Bronchial epithelial cell (primary cell): ENCODE measurements at places on chromosomes 7 and 10.

GRCh38 chr7:155284496-155285274 lies 13.0 kb upstream of the INSIG1 start:
- no peak for DNase-seq

- no peak for DNase-seq
Measured at GRCh38 chr7:22992874-22993840, 20.8 kb downstream of the HYCC1 start.

DNA sequence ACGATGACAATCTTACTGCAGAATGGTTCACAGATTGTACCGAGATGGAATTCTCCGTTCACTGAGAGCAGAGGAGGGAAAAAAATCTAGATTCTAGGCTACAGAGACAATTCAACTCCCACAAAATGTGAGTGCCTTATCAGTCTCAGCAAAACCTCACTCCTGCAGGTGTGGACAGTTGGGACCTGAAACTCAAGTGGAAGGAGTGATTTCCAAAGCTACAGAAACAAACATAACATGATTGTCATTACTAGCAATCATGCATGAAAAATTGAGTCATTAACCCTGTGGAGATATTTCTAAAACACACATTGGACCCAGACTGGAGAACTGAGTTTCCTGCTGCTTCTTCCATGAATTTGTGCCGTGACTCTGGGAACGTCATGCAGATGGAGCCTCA lies 70.3 kb downstream of the CALML3 start:
- peak; percentile 61 for DNase-seq

DNA sequence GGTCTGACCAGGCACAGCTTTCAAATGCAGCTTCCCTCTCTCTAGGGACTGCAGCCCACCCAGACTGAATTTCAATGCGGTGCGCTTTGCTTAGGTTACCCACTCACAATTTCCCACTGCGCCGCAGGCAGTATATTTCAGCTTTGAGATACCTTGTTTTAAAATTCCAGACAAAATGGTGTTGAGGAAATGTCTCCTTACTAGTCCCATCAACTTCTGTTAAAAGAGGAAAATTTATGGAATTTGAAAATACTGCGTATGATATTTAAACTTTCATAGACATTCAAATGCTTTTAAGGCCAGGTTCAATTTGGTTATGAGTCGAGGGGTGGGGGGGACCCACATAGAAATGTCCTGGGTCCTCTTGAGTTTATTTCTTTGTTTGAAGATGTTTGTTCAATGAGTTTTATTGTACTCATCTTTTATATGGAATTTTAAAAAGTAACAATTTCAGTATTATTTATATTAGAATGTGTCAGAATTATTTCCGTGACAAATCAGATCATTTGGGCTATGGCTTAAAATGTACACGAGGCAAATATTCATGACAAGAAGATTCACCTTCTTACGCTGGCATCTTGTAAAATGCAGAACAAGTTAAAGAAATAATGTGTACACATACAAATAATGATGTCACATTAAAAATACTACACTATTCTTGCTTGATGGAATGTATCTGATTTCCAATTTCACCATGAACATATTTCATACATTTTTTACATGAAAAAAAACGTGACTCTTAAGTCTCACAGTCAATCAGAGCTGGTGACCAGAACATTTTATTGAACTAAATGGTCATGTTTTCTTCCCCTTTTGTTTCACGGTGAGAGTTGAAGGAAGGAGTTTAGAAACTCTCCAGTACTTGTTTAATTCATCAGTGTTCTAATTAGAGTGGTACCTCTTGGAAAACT lies 1.3 kb downstream of the IKZF1 start:
- no peak for DNase-seq

GRCh38 chr10:116147147-116147905 lies 125.7 kb downstream of the GFRA1 start:
- DNase-seq: no peak

DNA sequence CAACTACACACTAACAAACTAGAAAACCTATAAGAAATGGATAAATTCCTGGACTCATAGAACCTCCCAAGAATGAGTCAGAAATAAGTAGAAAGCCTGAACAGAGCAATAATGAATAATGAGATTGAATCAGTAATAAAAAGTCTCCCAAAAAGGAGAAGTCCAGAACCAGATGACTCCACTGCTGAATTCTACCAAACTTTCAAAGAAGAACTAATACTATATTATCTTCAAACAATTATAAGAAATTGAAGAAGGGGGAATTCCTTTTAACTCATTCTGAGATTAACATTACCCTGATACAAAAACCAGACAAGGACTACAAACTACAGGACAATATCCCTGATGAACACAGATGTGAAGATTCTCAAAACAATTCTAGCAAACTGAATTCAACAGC lies 47.8 kb upstream of the CDK6 start:
- no peak for DNase-seq

GRCh38 chr10:114879541-114880158 lies 58.1 kb downstream of the FHIP2A start:
- DNase-seq: peak; percentile 26

DNA sequence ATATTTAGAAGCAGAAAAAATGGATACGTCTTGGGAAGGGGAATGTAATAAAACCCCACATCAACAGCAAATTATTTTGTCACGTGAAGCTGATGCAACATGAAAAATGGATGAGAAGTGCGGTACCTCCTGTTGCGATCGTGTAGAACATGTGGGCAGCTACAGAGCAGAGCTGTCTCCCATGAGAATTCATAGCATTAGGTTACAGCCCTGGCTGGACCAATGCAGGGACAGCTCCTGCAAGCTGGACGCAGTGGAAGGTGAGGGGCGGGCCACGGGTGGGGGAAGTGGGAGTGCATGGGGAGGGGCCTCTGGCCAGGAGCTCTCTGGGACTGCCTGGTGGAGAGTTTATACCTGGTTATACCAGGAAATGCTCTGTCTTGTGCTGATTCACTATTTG lies 120.3 kb downstream of the GATA3 start:
- no peak for DNase-seq

- no peak for DNase-seq
Measured at GRCh38 chr10:17703706-17704105, 48.3 kb upstream of the TMEM236 start.

DNA sequence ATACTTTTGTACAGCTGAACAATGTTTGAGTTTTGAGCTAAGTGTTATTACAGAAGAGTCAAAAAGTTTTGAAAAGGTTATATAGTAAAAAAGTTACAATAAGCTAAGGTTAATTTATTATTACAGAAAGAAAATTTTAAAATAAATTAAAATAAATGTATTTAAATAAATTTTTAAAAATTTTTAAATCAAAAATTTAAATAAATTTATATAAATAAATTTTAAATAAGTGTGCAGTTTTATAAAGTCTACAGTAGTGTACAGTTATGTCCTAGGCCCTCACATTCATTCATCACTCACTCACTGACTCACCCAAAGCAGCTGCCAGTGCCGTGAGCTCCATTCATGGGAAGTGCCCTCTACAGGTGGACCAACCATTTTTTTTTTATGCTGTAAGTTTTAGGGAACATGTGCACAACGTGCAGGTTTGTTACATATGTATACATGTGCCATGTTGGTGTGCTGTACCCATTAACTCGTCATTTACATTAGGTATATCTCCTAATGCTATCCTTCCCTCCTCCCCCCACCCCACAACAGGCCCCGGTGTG lies 462.9 kb upstream of the ZMIZ1 start:
- DNase-seq: peak; percentile 76

GRCh38 chr10:101217450-101218281 lies 11.6 kb downstream of the LBX1 start:
- DNase-seq: no peak

GRCh38 chr7:15929411-15929810 lies 242.9 kb upstream of the MEOX2 start:
- no peak for DNase-seq

- DNase-seq: no peak
Measured at GRCh38 chr7:74006451-74007241, 21.3 kb upstream of the ELN start.
